ENCODE measurements at places on chromosomes 2 and 18. TPM values are rescaled to one million over a fixed set of nuclear protein-coding genes. Genes with fewer than 3 reads are reported as not detected.

METTL21A gene
- 17.0 TPM for total RNA-seq

SPDYA gene
- total RNA-seq = 1.8 TPM

BBS5 gene
- total RNA-seq = 9.2 TPM

GAL3ST2 gene
- total RNA-seq = 2.6 TPM

TRIM43B gene
- not detected for total RNA-seq

REG3A gene
- total RNA-seq = not detected

MC5R gene
- total RNA-seq = not detected

All from breast epithelium (tissue), 4 donors.